Activated naive CD4-positive, alpha-beta T cell treated with Interleukin-2 at 50 U/mL for 16 hours (primary cell): ENCODE measurements at places on chromosomes 6 and 20.
A peak's percentile ranks its signal among the peaks of the same experiment; 100 is the strongest.

- DNase-seq: no peak
Measured at GRCh38 chr20:34296468-34296867, 6.7 kb downstream of the AHCY start.

DNA sequence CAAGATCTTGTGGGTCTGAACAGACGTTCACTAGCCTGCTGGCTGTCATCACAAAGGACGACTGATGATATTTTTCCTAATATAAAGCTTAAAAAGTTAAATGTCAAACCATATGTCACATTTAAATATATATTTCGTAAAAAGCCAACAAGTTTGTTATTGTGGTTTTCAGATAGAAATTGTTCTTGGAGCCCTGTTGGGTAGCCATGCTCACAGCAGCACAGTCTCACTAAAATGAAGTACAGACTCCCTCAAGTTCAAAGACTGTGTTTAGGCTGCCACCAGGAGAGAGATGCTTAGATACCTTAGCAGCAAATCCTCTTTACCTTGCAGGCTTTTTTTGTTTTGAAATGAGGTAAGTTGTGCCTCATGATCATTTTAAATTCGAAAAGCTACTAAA lies 17.8 kb downstream of the EEF1E1 start:
- no peak for DNase-seq

GRCh38 chr20:34515484-34516246 lies 557 bp upstream of the DYNLRB1 start:
- peak; percentile 73 for DNase-seq

DNA sequence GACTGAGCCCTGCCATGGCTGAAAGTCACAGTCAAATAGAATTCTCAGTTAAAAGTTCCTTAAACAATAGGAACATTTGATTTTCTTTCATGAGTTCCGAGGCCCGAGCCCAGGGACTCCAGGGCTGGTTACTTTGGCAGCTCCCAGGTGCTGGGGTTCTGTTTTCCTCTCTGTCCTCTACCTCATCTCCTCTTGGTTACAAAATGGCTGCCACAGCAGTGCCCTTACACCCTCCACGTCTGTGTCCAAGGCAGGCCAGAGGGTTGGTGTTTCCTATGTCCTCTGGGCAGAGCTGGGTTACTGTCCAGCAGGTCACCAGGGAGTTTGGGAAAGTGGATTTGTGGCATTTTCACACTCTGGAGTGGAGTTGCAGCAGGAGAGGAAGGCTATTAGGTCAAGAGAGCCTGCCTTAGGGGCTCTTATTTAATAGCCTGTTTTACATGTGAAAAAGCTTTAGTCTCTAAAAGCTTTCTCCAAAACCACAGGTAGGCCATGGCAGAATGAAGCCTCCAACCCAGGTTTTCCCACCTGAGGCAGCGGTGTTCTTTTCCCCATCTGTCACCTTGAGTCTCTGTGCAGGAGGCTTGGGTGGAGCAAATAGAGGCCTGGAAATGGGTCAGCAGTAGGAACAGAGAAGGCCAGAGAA lies 111.0 kb downstream of the DTD1 start:
- DNase-seq: no peak

DNA sequence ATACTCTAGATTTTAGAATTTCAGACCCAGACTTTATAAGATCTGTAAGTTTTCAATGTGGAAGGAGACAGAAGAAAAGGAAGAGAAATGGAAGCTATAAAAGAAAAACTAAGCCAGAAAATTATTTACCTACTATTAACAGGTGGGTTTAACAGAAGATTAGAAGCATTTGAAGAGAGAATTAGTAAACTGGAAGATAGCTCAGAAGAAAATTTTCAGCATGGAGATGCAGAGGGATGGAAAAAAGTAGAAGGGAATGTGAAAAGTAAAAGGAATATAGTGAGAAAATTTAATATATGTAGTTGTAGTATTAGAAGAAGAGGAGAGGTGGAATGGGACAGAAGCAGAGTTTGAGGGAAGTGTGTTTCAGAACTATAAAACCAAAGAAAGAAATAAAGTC lies 56.1 kb downstream of the QKI start:
- no peak for DNase-seq

DNA sequence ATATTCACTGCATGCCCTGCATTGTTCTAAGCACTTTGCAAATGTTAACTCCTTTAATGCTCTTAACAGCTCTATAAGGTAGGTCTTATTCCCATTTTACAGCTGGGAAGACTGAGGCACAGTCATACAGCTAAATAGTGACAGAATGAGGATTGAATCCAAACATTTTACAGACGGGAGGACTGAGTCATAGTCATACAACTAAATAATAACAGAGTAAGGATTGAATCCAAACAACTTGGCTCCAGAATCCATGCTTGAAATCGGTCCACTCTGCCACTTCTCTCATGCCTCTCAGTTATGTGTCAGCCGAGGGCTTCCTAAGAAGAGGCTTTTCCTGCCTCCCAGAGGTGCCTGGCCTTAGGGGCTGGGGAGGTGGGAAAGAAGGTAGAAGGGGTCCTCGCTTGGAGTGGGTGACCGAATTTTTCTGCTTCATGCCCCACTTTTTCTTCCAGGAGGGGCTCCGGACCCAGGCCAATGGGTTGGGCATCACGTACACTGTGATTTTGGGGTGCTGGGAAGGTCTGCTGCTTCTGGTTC lies 137.4 kb upstream of the RNF24 start:
- no peak for DNase-seq

- DNase-seq: no peak
Measured at GRCh38 chr20:46351357-46352058, 43.2 kb upstream of the CDH22 start.

- DNase-seq: no peak
Measured at GRCh38 chr6:50829049-50829448, 10.4 kb downstream of the TFAP2B start.

DNA sequence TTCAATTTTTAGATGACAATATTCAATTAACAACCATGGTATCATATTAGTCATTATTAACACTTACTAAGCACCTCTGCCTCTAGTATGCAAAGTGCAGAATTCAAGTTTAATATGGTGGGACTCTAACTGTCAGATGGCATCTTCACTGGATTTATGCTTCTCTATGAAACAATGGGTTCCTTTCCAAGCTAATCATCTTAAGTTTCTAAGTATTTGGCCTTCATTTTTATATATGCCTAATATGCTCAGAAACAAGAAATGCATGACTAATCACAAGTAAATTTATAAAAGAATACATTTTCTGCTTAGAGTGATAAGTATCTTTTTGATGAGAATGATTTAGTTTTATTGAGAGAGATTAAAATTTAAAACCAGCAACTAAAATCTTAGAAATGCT lies 144.7 kb downstream of the HIVEP2 start:
- DNase-seq: no peak

GRCh38 chr6:107627969-107628368 lies 138.1 kb downstream of the SOBP start:
- no peak for DNase-seq

- DNase-seq: no peak
Measured at GRCh38 chr20:19777981-19778380, 19.9 kb downstream of the RIN2 start.

- DNase-seq: no peak
Measured at GRCh38 chr6:163883984-163884383, 469.5 kb downstream of the QKI start.

DNA sequence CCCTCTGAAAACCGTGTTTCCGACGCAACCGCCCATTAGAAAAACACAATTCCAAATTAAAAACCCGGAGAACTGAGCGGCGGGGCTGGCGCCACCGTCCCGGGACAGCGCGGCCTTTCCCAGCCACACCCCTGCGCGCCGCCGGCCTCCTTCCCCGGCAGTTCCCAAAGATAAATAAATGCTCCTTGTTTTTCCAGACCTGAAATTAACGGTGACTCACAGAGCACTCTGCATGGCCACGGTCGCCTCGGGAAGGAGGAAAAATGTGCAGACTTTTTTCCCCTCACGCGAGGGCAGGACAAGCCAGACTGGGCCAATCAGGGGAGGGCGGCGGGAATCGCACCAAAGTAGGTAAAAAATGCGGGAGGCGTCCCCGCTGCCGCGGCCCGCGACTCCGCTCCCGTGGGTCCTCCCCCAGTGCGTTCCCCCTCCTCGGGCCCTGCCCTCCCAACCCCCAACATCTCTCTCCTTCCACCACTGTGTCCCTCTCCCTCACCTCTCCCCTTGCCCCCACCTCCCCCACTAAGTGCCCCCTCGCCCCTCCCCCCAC lies 828 bp upstream of the DSTN start:
- peak; percentile 8 for DNase-seq

- DNase-seq: no peak
Measured at GRCh38 chr6:17458966-17459365, 65.6 kb downstream of the CAP2 start.

GRCh38 chr6:119966484-119966883 lies 616.9 kb upstream of the MAN1A1 start:
- no peak for DNase-seq

GRCh38 chr20:37072293-37073196 lies 23.3 kb downstream of the RBL1 start:
- DNase-seq: no peak

GRCh38 chr20:63309261-63310071 lies 16.5 kb downstream of the COL20A1 start:
- DNase-seq: peak; percentile 29

DNA sequence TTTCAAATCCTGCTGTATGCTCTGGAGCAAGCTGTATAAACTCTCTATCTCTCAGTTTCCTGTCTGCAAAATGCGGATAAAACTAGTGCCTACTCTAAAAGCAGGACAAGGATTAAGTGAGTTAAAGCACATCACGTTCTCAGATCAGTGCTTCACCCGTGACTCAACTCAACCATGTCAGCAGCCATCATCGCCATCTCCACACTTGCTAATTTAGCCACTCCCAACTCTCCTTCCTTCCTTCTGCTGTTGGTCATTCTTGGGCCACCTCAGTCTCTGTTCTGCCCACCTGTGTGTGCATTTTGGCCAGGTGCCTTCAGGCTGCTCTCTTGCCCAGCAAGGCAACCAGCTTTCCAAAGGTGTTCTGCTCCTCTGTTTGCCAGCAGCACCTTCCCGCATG lies 260.0 kb upstream of the CDYL start:
- no peak for DNase-seq

- DNase-seq: no peak
Measured at GRCh38 chr6:44415873-44416502, 28.5 kb downstream of the CDC5L start.

GRCh38 chr6:36669002-36669401 lies 9.5 kb upstream of the CDKN1A start:
- no peak for DNase-seq
